Activated CD4-positive, alpha-beta T cell treated with anti-CD3 and anti-CD28 coated beads, Interleukin-2, amount 50 U/mL, for 1 hour (primary cell): ENCODE measurements at places on chromosomes 16 and 17.

DNA sequence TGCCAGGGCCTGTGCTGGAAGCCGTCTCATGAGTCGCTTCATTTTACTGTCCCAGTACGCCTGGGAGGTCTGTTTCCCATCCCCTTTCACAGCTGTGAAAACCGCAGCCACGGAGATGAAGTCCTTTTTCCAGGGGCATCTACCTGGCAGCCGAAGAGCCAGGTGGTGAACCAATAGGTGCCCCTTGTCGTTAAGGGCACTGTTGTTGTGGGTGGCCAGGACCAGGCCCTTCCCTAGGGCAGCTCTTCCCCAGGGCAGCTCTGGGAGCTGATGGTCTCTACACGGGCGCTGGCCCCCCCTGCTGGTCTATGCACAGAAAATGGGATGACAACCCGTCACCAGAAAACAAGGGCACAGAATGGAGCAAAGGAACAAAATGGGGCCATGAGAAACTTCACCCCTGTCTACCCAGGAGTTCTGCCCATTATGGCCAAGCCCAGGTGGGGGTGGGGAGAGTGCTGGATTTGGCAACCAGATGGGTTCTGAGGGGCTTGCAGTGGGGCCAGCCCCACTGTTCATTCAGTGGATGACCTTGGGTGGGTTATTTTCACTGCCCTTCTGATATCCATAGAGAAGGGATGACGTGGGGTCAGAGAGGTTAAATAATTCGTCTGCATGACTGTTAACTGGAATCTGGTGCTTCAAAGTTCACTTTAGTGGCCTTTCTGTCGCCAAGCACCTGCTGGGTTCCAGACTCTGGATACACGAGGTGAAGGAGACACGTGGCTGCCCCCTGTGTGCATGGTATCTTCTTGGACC is 11.5 kb downstream of the RMI2 start:
- peak; percentile 52 for DNase-seq

DNA sequence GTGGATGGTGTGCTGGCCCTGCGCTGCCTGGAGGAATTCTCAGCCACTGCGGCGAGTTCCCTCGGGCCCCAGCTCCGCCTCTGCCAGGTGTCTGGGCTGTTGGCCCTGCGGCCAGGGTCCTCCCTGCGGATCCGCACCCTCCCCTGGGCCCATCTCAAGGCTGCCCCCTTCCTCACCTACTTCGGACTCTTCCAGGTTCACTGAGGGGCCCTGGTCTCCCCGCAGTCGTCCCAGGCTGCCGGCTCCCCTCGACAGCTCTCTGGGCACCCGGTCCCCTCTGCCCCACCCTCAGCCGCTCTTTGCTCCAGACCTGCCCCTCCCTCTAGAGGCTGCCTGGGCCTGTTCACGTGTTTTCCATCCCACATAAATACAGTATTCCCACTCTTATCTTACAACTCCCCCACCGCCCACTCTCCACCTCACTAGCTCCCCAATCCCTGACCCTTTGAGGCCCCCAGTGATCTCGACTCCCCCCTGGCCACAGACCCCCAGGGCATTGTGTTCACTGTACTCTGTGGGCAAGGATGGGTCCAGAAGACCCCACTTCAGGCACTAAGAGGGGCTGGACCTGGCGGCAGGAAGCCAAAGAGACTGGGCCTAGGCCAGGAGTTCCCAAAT is 1.3 kb upstream of the TNFSF13 start:
- no peak for DNase-seq

GRCh38 chr17:64596439-64596838 is 65.7 kb downstream of the SMURF2 start:
- DNase-seq = no peak

DNA sequence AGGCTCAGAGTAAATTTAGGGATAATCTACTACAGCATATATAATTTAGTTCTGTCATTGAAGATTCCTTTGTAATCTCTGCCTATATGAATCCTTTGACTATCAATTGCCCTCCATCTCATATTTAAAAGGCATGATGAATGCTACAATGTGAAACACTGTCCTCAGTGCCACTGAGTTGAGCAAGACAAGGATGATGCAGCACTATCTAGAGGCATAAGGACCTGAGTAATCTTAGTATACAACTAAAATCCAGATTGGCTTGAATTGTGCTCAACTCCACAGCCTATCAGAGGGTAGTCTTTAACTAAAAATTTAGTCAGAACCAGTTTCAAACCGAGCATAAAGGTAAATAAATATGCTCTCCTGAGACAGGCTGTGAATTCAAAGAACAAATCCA is 11.6 kb upstream of the STRADA start:
- no peak for DNase-seq

DNA sequence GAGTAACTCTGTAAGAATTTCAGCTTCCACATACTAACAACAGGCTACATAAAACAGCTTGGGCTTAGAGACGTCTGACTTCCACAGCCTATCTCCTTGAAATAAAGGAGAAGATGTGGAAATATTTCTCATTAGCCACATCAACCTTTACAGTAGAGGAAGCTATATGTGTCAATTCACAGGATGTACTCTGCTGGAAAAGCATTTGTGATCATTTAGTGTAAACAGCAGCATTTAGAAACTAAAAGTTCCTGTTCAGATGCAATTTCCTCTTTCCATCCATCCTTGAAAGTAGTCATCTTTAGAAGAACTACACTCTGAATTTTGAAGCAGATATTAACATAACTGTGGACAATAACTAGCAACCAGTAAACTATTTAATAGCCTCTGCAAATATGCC is 46.2 kb downstream of the XPO6 start:
- DNase-seq = no peak

DNA sequence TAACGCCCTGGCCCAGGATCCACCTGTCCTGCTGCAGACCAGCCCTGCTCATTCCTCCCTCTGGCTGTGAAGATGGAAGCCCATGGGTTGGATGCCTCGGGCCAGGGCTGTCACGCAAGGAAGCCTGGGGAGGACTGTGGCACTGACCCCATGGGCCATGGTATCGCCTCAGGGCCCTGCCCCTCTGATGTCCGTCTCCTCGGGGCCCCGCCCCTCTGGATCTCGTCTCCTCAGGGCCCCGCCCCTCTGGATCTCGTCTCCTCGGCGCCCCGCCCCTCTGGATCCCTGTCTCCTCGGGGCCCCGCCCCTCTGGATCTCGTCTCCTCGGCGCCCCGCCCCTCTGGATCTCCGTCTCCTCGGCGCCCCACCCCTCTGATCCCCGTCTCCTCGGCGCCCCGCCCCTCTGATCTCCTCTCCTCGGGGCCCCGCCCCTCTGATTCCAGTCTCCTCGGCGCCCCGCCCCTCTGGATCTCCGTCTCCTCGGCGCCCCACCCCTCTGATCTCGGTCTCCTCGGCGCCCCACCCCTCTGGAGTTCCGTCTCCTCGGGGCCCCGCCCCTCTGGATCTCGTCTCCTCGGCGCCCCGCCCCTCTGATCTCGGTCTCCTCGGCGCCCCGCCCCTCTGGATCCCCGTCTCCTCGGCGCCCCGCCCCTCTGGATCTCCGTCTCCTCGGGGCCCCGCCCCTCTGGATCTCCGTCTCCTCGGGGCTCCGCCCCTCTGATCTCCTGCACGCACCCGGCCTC is 24.0 kb downstream of the METRNL start:
- no peak for DNase-seq

DNA sequence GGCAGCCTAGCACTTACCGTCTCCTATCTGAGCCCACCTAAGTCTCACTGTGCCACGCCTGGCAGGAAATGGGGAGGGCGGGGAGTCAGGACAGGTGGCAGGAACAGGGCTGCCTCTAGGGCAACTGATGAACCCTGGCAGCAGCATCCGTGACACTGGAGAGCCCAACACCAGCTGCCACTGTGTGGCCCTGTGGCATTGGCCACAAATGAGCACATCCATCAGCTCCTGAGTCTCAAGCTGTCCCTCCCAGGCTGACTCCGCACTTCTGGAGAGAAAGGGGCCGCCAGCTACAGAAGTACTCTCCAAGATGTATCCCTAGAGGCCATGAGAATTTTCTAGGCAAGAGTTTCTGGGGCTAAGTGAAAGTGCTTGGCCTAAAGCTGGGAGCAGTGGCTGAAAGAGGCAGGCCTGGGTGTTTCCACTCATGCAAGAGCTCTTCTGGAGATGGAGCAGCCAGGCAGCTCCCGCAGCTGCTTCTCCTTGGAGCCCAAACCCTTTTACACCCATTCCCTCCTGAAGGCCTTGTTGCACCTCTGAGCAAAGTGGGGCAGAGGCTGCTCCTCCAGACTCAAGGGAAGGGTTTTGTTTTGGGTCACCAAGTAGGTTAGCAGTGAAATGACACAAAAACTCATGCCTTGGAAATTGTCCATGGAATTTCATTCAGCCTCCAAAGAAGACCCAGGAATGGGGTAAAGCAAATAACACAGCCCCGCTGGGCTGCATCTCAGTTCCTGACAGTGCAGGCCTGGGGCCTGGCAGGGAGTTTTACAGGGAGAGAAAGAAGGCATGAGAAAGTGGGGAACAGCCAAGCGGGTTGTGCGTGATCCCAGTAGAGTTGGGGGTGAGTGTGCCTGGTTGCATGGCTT is 25.8 kb downstream of the PEMT start:
- DNase-seq = no peak

DNA sequence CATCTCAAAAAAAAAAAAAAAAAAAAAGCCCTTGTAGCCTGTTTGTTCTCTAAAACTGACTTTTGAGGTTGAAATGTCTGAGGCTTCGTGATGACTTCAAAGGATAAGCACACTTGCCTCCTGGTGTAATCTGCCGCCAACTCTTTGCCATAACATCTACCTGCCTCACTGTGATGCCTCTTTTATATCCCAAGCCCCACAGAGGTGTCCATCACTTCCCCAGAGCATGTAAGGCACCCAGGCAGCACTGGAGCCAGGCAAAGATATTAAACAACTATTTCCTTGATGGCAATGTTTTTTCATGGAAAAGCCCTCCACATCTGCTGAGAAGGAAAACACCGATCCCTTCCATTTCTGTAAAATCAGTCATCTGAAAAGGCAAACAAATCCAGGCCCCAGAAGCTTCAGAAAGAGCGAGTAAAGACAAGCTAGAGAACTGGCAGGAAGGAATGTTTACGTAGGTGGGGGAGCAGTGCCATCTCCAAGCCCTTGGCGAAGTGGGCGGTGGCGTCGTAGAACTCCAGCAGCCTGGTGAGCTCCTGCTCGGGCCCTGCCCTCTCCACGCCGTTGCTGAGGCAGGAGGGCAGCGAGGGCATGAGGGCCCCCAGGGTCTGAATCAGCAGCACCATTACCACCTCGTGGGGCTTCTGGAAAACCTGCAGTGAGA is 28.6 kb downstream of the COG7 start:
- no peak for DNase-seq

DNA sequence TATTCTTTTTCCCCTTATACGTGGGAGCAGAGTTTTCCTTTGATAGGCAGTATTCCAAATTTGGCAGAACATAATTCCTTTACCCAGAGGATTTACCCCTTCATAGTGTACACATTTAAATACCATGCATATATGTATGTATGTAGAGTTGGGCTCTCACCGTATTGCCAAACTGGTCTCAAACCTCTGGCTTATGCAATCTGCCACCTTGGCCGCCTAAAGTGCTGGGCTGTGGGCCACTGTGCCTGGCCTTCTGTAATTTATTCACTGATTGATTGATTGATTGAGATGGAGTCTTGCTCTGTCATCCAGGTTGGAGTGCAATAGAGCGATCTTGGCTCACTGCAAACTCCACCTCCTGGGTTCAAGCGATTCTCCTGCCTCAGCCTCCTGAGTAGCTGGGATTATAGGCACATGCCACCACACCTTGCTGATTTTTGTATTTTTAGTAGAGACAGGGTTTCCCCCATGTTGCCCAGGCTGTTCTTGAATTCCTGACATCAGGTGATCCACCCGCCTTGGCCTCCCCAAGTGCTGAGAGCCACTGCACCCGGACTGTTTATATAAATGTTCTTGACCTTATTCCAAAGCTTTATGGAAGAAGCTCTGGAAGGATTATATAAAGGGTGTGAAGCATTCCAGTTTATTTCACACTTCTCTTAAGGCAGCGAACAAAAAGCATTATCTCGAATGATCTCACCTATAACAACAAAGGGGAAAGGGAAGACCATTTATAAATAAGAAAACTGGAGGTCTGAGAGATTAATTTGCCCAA is 14.9 kb downstream of the GLG1 start:
- DNase-seq = no peak

DNA sequence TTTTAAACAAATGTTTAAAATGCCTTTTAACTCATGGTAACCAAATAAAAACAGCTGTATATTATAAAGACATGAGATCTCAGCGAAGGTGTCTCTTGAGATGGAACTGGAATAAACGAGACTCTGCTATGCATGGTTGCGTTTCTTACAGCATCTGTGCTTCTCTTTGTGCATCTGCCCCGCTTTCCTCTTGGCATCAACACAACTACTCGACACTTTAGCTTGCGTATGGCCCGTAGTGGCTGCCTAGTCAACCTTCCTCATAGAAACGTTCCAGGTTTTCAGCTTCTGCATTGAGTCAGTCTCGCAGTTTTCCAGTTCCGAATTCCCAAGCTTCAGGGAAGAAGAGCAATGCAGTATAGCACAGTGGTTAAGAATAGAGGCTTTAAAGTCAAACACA is 214.9 kb downstream of the CEP112 start:
- DNase-seq = no peak

- DNase-seq = no peak
These were observed 7.7 kb upstream of the KCNH6 start for GRCh38 chr17:63515426-63515825.

DNA sequence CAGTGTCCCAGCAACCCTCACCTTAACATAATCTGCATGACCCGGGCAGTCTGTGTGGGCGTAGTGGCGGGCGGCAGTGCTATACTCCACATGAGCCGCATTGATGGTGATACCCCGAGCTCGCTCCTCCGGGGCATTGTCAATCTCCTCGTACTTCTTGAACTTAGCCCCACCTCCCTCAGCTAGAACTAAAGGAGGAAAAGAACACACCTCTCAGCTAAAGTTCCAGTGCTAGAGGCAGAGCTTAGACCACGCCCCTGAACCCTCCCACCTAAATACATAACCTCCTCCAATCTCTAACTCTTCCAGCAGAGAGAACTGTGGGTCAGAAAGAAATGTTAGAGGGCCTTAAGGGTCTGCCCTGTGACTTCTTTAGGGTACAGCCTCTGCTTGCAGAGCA is 855 bp downstream of the TUFM start:
- no peak for DNase-seq

- no peak for DNase-seq
These were observed 165.3 kb downstream of the MRTFB start for GRCh38 chr16:14236401-14236800.

DNA sequence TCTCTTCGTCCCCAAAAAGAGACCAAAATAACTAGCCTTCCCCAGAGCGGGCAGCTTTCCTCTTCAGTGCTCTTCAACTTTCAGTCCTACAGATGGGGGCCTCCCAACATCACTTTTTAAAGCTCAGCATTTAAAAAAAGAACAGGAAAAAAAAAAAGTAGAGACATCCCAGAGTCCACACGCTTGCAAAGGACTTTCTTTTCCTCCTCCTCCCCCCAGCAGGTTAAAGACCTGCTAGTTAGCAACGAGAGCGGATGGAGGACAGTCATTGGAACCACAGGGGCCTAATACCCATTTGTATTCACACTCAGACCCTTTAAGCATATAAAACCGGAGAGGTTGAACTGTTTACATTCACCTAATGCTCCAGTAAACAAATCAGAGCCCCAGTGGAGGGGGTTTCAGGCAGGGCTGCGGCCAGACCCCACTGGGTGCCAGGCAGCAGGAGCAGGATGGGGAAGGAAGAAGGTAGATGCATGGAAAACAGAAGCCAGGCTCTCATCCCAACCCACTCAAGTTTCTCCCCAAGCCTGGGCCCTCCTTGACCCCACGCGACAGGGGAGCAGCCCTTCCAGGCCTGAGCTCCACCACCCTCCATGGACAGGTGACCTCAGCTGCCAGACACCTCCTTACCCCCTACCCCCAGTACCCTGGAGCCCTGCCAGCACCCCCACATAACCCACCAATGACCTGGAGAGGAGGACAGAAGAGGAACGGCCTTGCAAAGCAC is 15.2 kb downstream of the ZFHX3 start:
- DNase-seq = no peak

GRCh38 chr17:74218436-74218835 is 5.1 kb downstream of the TTYH2 start:
- DNase-seq = no peak
